ENCODE measurements at places on chromosomes 16 and 17.

- DNase-seq, result no peak
These were observed 448 bp downstream of the MT1M start for GRCh38 chr16:56632848-56633365.

DNA sequence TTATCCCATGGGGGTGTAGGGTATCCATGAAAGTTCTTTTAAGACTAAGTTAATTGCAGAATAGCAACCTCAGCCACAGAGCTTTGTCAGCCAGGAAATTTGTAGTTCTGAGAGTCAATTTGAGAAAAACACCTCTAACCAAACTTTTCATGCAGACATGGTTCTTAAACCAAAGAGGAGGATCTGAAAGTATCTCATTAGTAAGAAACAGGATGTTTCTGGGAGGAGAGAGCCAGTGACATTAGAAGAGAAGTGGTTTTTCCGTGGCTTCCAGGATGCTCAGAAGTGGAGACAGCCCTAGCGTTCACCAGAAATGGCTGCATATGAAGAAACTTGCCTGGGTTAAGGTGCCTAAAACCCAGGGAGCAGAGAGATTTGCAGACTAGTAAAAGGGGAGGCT lies 7.9 kb downstream of the GNAO1 start:
- no peak for DNase-seq

DNA sequence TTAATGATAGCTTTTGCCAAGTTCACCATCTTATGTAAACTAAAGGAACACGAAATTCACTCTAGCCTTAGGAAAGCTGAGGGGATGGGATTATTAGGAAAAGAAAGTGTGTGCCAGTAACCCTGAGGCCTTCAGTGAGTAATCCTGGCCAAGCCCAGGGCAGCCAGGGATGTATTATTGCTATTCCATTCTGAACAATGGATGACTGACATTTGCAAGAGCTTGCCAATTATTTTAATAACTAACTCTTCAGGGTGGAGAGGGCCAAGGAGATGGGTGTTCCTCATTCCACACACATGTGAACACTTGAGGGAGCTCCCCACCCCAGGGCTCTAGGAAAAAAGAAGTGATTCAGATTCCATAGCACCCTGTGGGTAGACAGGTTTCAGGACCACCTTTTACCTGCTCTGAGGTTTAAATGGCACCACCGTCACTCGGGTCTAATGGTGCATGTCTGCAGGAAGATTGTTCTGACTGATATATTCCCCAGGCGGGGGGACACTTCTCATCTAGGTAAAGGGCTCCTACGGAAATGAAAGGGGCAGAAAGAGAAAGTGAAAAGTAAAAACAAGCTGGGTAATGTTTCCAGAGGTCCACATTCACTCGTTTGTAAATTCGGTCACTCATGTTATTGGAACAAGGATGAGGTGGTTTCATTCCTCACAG lies 41.5 kb downstream of the TK2 start:
- no peak for DNase-seq

DNA sequence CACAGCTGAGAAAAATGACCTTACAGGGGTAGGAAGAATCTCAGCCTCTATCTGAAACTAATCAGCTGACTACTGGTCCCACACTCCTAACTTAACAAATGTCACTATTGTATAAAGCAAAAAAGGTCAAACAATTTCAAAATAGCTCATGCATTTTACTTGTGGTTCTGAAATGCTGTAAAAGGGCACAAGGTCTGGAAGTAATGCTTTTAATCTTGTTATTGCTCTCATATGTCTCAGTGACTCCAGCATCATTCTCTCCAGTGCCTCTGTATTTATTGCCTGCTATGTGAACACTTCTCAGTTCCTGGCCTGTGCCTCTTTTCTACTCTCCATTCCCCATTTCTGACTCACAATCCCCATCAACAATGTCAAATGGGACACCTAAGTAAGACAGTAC lies 937.7 kb downstream of the CDH11 start:
- DNase-seq, result no peak

DNA sequence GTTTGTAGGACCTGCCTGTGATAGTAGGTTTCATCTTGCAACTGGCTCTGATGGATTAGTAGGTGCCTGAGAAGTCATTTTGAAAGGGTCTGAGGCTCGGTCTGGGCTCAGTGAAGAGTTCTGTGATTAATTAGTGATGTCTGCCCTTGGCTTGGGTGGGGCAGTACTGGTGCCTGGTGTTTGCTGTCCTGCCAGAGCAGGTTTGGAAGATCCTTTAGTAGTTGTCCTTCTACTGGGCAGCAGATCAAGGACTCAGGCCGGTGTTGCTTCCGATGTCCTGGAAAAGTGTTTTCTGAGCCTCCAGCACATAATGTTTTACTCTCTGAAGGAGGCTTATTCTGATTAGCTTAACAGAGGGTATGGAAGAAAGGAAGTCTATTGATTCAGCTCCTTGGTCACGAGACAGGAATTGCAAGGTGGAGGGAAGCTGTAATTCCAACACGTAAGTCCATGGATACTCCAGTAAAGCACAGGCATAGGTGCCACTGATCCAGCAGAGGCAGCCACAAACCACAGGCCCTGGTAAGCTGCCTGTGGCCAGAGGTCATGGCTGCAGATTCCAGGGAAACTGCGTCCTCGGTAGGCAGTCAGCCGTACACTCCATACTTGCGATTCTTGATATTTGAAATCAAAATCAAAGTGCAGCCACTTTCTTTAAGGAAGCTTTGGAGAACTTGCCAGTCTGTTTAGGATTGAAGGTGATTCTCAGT lies 18.7 kb downstream of the HLF start:
- DNase-seq, result no peak

DNA sequence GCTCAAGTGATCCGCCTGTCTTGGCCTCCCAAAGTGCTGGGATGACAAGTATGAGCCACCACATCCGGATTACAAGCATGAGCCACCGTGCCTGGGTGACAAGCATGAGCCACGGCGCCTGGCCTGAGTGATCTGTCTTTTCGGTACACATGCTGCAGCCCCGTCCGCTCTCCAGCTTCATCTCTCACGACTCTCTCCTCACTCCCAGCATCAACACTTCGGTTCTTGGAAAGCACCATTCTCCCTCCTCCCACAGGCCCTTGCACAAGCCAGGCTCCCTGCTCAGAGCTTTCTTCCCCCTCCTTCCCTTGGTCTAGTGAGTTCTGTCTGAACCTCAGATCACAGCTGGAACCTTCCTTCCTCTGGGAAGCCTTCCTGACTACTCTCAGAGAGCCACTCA lies 6.5 kb upstream of the NCBP3 start:
- DNase-seq, result no peak

DNA sequence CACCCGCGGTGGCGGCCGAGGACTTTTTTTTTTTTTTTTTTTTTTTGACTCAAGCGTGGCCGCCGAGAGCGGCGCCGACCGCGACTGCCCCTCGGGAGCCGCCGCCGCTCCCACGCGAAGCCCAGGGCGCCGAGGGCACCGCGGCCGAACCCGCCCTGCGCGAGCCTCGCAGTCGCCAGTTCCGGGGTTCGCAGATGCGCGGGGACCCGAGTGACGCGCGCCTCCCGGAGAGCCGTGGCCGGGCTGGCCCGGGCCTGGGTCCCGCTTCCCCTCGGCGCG lies 1.1 kb downstream of the METRNL start:
- DNase-seq, result no peak

DNA sequence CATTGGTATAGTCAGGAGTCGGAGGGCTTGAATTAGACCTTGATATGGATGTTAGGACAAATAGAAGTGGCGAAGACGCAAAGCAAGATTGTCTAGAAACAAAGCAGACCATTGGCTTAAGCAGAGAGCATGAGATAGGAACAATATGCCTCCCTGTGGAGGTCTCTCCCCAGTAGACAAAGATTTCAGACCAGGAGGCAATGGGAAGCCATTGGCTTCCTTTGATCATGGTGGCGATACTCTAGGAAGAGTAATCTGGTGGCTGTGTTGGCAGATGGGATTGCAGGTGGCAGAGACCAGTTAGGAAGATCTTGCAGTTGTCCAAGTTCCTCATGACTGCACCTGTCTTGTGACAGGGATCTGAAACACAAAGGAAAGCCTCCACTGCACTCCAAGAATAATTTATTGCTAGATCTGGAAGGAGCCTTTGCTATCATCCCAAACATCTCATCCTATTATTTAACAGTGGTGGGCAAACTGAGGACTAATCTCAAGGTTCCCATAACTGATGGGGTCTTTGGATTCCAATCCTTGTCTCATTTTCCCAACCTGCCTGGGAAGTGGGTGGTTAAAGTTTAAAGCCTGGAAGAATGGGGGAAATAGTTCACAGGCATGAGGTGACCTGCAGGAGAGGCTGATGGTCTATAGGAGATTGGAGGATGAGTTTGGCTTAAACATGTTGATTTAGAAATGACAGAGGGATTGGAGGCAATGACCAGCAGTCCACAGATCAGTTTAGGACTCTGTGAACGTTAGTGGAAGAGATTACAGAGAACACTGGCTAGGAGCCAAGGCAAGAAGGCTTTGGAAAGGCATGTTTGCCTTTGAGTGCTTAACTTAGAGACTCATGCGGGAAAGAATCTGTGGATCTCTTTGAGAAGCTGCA lies 37.0 kb downstream of the HLF start:
- DNase-seq, result no peak
